Small intestine (tissue), 16 donors: ENCODE measurements at places on chromosomes 6 and 20. TPM values are rescaled to one million over a fixed set of nuclear protein-coding genes. Genes with fewer than 3 reads are reported as not detected.

DNA sequence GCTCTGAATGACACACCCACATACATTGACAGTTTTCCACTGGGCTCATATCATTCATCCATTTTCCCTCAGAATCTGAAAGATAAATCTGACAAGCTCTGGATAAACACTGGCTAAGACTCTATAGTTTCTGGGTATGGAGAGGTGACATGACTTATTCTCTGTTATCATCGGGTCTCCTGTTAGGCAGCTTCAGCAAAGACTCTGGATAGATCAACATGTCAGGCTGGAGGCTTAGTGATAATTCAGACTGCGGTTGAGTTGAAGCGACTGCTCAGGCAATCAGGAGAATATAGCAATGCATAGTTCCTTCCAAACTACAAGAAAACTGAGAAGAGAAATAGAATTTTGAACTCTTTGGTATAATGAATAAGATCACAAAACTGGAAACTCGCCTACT is 394.6 kb downstream of the CBLN4 start:
- no peak for DNase-seq

DNA sequence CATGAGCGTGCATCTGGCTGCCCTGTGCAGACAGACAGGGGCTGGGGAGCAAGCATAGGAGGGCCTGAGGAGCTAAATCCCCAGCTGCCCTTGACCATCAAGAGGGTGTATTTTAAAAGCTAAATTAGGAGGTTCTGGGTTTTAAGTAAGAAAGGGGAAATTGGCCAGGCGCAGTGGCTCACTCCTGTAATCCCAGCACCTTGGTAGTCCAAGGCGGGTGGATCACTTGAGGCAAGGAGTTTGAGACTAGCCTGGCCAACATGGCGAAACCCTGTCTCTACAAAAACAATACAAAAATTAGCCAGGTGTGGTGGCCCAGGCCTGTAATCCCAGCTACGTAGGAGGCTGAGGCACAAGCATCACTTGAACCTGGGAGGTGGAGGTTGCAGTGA is 27.8 kb downstream of the SERPINB6 start:
- DNase-seq, result no peak

Gene SNAP25
- polyA plus RNA-seq, result 2.0 TPM

Gene MAP7
- 18.4 TPM for polyA plus RNA-seq

Gene RBPJL
- 0.04 TPM for polyA plus RNA-seq

Gene WFDC12
- polyA plus RNA-seq, result not detected

Gene PRSS35
- not detected for polyA plus RNA-seq
